ENCODE measurements at places on chromosomes 11 and 22.
A peak's percentile ranks its signal among the peaks of the same experiment; 100 is the strongest.

DNA sequence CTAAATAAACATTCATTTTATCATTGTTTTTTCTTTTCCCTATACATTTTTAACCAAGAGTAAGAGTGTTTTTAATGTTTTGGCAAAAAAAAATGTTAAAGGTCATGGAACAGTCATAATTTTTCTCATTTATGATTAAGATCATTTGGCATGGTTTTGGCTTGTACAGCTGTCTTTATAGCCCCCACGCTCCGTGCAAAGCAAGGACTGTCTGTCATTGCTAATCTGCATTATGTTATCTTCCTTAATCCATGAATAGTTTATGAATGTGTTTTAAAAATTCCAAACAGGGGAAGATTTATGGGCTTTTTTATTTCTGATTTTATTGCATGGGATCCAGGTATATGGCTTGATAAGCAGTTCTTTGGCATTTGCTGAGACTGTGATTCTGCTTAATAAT lies 28.1 kb downstream of the PGM2L1 start:
- no peak for DNase-seq

- DNase-seq: no peak
Observed at GRCh38 chr11:108206969-108207682, 15.3 kb downstream of the NPAT start.

DNA sequence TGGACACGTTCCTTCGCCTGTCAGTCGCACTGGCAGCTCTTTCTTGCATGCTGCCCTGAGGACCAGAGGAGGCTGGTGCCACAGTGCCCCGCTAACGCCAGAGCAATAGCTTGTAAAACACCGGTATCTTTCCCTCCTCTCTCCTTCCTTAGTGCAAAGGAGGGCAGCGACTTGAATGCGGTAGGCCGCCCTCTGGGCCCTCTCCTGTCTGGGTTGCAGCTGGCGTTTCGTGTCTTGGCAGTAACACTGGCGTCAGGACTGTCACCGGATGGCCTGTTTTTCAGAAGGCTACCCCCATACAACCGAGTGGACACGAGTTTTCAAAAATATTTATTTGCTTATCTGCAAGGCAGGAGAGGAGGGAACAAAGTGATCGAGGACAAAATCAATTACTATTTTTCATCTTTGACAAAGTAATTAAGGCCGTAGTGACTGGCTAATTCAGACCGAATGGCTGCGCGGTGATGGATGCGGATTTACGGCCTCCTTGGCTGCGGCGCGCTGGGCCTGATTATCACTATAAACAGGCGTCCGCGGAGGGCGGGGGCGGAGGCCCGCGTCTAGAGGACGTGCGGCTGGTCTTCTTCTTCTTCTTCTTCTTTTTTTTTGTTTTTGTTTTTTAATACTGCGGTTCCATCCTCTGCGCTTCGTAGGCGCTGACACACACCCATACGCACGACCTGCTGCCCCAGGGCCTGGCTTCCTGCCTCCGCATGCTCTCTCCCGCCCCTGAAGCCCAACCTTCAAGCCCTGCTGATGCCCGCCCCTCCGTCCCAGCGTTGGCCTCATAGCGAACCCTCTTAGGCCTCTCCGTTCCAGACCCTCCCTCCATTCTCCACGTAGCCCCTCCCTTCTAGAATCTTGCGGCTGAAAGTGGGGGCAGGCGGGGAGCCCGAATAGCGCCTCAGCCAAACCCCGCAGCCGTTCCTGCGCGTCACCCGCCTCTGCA lies 2.9 kb upstream of the SLC6A5 start:
- no peak for DNase-seq

DNA sequence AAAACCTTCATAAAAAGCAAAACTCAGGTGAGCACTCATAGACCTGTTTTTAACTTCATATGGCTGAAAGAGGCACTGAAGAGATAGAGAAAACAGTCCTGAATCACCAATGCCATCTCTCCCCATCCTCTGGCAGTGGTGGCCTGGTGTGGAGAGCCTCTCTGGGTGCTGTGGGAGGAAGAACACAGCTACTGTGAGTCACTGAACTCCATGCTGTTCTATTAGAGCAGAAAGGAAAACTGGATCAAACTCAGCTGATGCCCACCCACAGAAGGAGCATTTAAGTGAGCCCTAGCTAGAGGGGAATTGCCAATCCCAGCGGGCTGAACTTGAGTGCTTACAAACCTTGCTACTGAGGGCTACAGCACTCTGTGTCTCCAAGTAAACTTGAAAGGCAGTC lies 115.3 kb upstream of the SESN3 start:
- no peak for DNase-seq

GRCh38 chr11:47917599-47918369 lies 62.6 kb upstream of the PTPRJ start:
- DNase-seq: peak; percentile 65

DNA sequence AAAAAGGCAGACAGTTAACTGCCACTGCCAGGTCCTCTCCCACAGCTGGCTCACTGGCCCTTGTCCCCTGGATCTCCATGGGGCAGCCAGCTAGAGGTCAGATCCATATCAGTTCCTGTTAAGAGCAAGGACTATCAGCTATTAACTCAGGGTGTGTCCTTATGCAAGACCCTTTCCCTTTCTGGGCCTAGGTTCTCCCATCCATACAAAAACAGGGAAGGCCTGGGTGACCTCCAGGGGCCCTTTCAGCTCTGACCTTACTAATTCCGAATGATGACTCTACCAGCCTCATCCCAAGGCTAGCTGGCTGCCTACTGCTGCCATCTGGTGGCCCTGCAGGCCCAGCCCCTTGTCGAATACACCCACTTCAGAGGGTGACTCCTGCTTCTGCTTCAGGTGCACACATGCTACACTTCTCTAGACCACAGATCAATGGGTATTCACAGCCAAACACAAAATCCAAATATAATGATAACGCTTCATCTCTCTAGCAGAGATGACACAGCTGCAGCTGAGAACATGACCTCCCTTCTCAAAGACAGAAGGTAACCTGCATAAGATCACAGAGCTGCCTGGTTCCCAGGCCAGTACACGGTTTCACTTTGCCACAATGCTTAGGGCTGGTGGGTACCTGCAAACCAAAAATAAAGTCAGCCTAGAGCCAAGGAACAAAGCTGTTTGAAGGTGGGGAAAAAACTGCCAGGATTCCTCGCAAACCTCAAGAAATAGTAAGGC lies 34.1 kb downstream of the SERGEF start:
- peak; percentile 50 for DNase-seq

DNA sequence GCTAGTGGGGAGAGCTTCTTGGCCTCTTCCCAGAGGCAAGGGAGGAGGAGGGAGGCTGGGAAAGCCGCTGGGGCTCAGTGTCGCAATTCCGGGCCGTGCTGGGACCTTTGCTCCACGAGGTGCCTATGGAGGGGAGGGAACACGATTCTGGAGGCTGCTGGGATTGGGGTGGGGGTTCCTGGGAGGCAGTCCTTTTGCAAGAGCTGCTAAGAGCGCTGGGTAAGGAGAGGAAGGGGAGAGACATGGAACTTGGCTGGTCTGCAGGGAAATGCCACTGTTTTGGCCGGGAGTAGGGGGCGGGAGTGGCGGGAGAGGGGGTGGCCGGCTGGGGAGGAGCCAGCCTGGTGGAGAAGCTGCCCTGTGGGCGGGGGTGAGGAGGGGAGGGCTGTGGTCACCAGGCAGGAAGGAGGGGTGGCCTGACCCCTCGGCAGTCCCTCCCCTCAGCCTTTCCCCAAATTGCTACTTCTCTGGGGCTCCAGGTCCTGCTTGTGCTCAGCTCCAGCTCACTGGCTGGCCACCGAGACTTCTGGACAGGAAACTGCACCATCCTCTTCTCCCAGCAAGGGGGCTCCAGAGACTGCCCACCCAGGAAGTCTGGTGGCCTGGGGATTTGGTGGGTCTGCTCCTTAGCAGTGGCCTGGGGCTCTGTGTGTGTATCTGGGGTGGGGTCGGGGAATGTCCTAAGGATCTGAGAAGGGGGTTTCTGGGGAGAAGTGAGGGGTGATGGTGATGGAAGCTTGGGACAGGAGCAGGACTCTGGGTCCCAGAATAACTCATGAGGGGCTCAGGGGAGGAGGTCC lies at the start of gene NR1H3:
NR1H3 (plus strand) TSS at position 480 of the 800 bp plus-strand sequence. CDS start 1,221 bp downstream, outside the sequence.
- DNase-seq: peak; percentile 80

- no peak for DNase-seq
Observed at GRCh38 chr11:68429661-68430060, 30.9 kb upstream of the PPP6R3 start.

- no peak for DNase-seq
Observed at GRCh38 chr22:38489561-38490145, 16.5 kb downstream of the DDX17 start.

DNA sequence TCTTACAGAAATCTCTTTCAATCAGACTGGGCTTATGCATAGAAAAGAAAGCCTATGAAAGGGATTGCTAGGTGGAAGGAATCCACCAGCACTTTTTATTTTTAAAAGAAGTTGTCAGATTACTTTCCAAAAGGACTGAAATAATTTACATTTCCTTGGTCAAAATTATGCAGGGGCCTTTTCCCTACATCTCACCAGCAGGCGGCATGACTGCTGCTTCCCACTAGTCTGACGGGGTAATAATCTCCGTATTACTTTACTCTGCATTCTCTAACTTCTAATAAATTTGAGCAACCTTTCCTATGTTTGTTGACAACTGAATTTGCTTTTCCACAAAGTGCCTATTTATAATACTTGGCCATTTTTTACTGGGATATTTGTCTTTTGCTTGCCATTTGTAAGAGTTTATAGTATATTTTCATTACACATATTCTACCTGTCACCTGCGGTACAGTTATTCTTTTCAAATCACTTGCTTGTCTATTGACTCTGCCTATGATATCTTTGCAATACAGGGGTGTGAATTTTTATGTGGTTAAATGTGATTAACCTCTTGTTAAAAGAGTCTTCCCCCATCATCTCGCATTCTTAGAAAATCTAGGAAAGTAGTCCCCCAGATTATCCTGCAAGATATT lies 51.9 kb upstream of the USP47 start:
- DNase-seq: no peak

DNA sequence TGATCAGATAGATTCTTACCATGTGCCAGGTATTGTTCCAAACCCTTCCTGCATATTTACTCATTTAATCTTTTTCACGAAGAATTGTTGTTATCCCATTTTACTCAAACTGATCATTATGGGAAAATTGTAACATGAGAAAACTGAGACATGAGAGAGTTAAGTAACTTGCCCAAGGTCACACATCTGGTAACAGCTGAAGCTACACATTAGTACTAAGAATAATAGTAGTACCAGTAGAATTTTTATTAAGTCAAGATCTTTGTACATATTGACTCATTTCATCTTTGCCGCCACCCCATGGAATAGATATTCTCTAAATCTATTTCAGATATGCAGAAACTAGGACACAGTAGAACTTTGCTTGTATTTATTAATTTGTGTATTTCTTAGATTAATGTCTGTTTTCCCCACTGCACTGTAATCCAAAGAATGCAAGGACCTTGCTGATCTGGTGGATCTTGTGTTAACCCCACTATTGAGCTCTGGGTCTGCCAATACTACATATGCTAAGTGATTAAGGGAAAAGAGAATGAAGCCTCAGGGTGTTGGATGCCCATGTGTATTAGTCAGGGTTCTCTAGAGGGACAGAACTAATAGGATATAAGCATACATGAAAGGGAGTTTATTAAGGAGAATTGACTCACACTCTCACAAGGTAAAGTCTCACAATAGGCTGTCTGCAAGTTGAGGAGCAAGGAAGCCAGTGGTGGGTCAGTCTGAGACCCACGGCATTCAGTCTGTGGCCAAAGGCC lies 72.8 kb downstream of the PARVA start:
- no peak for DNase-seq

- peak; percentile 26 for DNase-seq
Observed at GRCh38 chr11:63869683-63870082, 30.8 kb downstream of the MARK2 start.

GRCh38 chr11:11944444-11944843 lies 64.0 kb downstream of the DKK3 start:
- DNase-seq: no peak

DNA sequence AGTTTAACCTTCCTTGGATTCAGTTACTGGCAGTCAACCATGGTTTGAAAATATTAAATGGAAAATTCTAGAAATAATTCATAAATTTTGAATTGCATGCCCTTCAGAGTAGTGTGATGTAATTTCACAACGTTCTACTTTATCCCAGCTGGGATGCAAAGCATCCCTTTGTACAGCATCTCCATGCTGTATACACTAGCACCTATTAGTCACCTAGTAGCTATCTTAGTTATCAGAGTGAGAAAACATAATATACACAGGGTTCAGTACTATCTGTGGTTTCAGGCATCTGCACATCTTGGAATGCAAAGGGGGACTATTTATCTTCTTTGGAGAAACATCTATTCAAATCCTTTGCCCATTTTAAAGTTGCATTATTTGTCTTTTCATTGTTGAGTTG lies 30.8 kb downstream of the CBL start:
- no peak for DNase-seq

GRCh38 chr11:9030601-9031000 lies 26.8 kb upstream of the NRIP3 start:
- DNase-seq: no peak

DNA sequence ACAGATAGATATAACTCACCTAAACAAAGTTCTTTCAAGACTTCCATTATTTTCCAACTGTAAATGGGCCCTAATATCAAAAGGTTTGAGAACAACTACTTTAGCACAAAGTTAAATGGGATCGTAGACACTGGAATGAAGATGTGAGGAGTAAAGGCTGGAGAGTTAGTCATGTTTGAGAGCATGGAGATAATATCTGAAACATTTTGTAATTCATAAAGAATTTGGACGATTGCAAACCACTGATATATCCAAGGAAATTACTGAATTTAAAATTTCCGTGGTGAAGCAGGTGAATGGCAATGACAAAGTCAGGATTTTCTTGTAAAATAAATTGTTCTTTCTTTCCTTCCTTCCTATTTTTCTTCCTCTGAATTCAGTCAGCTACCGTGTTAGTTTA lies 564.9 kb downstream of the CNTN5 start:
- DNase-seq: no peak
